Astrocyte of the spinal cord (primary cell): ENCODE measurements at places on chromosomes 2 and 18.

GRCh38 chr18:43012951-43013350 lies 102.5 kb downstream of the RIT2 start:
- DNase-seq: no peak

- DNase-seq: no peak
These were observed 33.1 kb downstream of the KIF1A start for GRCh38 chr2:240786871-240787311.

GRCh38 chr18:44342162-44342561 lies 338.5 kb upstream of the SETBP1 start:
- peak; percentile 34 for DNase-seq

GRCh38 chr2:172630181-172630580 lies 74.3 kb downstream of the PDK1 start:
- no peak for DNase-seq

GRCh38 chr18:6058941-6059340 lies 163.6 kb upstream of the TMEM200C start:
- peak; percentile 62 for DNase-seq

GRCh38 chr18:24112874-24113615 lies 25.8 kb upstream of the CABYR start:
- DNase-seq: peak; percentile 71

GRCh38 chr2:96753661-96754282 lies 6.9 kb upstream of the CNNM4 start:
- no peak for DNase-seq

DNA sequence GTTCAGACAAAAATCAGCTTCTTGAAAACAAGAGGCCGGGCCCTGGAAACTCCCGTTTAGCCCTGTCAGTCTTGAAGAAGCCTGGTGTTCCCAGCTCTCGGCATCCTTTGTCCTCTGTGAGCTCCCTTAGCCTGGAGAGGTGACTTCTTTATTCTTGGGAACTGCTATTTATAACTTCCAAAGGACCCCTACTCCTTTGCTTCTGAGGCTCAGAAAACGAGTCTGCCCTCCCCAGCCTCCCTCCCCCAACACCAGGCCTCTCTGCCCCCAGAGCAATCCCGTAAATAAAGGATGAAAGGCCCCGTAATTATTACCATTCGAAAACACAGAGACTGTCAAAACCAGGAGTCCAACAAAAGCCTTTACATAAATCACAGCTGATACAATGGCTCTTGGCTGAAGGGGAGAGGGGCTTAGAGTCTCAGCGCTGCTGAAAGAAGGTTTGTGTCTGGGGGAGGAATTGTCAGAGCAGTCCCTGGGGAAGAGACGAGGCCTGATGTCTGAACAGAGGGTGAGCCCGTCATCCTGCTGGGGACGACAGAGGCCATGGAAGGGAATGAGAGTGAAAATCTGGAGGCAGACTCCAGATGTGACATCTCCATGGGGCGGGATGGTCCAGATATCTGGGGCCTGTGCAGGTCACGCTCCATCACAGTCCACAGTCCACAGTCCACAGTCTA lies 283.0 kb downstream of the MYCN start:
- DNase-seq: no peak

- DNase-seq: no peak
These were observed 657 bp downstream of the ATP8B1 start for GRCh38 chr18:57802213-57803102.

DNA sequence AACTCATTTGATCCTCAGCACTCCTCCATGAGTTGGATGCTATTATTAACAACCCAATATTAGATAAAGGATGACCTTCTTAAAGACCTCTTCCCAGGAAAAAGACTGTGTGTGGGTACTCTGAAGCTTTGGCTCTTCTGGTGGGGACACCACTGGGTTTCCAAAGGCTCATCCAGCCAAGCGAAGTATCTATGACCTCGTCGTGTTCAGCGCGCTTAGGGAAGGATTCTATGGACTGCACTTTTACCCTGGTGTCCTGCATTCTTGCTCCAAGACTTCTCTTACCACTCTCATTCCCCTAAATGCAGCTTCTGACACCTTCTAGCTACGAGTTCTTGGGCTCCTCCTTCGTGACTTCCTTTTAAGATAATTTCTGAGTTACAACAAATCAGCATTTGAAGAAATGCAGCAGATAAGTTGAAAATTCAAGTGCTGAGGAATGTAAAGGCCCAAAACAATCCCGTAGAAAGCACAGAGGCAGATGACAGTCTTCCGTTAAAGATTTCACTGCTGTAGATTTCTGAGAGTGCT lies 673 bp upstream of the HNMT start:
- DNase-seq: no peak

GRCh38 chr2:218748741-218749441 lies 33.1 kb upstream of the CYP27A1 start:
- DNase-seq: no peak

DNA sequence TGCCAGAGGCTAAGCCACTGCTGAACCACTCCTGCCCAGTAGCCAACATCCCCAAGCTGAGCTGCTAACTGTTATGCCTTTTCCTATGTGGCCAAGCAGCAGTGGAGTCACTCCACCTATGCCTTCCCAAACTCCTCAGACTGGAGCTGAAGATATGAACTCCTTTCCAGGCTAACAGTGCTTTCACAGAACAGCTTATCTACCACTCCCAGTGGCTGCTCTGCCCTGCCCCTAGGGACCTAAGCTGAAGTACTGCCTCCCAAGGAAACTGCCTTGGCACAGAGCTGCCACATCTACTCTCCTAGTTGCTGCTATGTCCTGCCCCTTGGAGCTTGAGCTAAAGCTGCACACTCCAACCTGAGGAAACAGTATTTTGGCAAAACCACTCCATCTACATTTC lies 275.9 kb downstream of the RBM43 start:
- no peak for DNase-seq

DNA sequence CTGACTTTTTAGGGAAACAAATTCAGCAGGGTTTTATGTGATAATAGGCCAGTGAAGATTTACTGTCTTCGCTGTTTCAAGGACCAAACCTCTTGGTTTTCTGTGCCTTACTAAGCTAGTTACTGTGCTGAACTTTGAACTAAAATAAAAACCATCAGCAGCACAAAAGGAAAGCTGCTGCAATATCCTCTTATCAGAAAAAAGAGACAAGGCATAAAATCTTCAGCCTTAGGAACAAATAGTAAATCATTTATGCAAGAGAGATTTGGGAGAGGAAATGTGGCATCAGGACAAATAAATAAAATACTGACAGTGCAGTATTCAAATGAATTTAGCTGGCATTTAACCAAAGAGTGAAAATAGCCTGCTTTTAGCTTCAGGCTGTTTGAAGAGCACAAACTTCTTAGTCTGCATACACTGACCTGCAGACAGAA lies 64.1 kb upstream of the EHBP1 start:
- DNase-seq: no peak

- DNase-seq: peak; percentile 33
These were observed 264.3 kb downstream of the TXNL1 start for GRCh38 chr18:56374007-56374655.

GRCh38 chr18:77044866-77045664 lies 87.5 kb downstream of the MBP start:
- DNase-seq: no peak

GRCh38 chr2:226439337-226439736 lies 360.3 kb downstream of the IRS1 start:
- DNase-seq: no peak

DNA sequence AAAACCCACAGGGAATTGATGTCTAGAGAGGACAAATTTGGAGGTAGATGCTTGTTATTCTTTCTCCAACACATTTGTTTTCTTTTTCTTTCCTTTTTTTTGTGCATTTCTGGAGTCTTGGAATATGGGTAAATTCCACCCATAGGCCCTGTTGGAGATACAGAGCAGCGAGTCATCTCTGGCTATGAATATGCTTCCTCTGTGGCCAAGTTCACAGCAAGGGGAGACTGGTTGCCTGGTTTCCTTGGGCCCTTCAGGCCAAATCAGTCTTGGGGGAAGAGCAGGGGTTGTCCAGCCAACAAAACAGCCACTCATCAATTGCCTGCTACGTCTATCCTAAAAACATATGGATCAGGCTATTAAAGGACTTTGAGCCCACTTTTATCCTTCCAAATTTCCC lies 27.5 kb downstream of the SP100 start:
- DNase-seq: peak; percentile 62

- DNase-seq: no peak
These were observed 86.9 kb downstream of the ZFP36L2 start for GRCh38 chr2:43139501-43139900.

DNA sequence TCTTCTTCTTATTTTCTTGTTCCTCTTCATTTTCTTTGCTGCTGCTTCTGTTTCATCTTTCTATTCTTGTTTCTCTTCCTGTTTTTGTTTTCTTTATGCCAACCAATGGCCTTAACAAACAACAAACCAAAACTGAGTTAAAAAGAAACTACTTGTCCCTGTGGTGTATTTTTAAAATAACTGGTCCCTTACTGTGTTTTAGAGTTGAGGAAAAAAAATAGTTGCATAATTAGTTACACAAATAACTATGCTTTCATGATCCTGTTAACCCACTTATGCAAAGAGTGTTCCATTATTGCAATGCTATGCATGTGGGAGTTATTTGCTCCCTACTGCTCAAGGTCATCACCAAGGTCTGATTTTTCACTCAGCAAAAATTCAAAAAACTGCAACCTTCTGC lies 39.5 kb upstream of the IMP4 start:
- DNase-seq: no peak

DNA sequence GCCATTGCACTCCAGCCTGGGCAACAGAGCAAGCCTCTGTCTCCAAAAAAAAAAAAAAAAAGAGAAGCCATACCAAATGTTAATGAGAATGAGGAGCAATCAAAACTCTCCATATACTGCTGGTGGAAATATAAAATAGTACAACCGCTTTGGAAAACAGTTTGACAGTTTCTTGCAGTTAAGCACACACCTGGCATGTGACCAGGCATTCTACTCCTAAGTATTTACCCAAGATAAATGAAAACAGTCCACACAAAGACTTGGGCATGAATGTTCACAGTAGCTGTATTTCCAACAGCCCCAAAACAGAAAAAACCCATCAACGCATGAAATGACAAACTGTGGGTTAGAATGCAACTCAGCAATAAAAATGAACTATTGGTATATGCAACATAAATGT lies 76.0 kb upstream of the ST8SIA5 start:
- DNase-seq: no peak

- DNase-seq: no peak
These were observed 1155.6 kb downstream of the LRP1B start for GRCh38 chr2:140975237-140975636.

GRCh38 chr18:11002796-11003195 lies 146.6 kb downstream of the PIEZO2 start:
- no peak for DNase-seq

DNA sequence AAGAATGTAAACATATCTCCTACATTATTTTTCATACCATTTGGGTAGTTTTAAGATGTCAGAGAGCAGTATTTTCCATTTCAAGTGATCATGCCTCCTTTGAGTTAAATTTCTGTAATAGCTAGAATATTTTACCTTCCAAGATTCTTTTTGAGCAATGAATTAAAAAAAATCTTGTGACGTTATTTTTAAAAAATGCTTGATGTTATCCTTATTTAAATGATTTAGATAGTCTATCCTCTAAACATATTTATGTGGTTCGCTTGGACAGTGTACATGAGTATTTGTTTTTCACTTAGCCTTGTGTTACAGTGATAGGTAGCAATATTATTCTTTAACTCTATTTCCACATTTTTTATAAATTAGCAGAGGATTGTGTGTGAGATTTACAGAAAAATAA lies 639.2 kb upstream of the CDH2 start:
- DNase-seq: no peak

- no peak for DNase-seq
These were observed 111.1 kb upstream of the SPOPL start for GRCh38 chr2:138390316-138390945.

DNA sequence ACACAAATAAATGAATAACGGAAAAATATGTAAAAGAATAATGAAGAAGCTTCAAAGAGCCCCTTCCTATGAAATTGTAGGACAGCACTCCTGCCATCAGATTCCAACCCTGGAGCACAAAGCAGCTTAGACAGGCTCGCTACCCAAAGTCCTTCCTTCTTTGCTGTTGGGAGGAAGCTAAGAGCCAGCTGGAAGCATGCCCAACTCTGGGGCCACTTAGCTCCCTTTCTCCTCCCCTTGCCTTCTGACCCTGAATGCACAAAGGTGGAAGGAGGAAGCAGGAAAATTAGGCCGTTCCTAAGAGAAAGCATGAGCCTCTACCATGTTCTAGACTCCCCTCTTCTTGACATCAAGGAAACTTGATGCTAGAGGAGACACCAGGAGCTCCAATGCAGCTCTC lies 700.8 kb downstream of the RNF144A start:
- DNase-seq: no peak

- no peak for DNase-seq
These were observed 76.4 kb upstream of the BCL11A start for GRCh38 chr2:60629801-60630385.

DNA sequence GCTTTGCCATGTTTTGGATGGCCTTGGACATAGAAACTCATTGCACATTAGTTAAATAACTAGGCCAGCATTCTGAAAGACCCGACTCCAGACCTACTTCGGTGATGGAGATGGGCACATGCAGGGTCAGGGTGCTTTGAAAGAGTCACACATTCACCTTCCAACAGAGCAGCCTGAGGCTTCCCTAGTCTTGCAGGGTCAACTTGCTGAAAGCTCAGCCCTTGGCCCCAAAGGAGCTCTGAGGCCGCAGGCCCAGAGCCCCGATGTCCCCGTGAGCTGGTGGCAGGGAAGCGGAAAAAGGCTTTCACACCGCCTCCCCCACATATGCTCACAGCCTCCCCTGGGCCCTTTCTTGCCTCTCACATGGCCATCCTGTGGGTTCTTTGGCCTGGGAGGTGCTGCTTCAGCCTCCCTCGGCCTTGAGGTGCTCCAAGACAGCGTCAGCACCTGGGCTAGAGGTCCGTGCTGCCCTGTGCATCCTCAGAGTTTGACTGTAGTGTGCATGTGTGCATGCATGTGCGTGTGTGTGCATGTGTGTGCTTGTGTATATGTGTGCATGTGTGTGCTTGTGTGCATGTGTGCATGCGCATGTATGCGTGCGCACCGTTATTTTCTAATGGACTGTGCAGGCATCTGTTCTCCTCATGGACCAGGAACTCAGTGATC lies 21.6 kb downstream of the LDLRAD4 start:
- no peak for DNase-seq

DNA sequence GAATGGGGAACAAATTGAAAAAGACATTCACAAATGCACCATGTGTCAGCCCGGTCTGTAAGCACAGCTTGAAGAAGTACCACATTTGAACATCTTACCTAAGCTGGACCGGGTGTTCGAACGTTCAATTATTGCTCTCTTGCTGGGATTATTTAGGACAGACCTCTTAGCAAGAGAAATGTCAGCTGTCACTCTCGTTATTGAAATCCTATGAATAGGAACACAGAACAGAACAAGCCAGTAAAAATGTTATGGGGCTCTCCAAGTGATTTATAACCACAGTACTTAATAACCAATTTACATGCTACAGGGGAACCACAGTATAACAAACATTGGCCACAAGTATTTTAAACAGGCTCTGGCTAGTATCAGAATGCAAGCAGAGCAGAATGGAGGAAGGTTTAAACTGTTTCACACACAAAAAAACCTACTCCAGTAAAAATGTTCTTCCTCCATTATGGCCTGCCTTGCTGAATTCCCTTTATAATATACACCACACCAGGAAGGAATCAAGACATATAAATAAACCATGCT lies 32.5 kb upstream of the ARL5A start:
- peak; percentile 22 for DNase-seq
